ENCODE measurements at places on chromosomes 12 and 14.

DNA sequence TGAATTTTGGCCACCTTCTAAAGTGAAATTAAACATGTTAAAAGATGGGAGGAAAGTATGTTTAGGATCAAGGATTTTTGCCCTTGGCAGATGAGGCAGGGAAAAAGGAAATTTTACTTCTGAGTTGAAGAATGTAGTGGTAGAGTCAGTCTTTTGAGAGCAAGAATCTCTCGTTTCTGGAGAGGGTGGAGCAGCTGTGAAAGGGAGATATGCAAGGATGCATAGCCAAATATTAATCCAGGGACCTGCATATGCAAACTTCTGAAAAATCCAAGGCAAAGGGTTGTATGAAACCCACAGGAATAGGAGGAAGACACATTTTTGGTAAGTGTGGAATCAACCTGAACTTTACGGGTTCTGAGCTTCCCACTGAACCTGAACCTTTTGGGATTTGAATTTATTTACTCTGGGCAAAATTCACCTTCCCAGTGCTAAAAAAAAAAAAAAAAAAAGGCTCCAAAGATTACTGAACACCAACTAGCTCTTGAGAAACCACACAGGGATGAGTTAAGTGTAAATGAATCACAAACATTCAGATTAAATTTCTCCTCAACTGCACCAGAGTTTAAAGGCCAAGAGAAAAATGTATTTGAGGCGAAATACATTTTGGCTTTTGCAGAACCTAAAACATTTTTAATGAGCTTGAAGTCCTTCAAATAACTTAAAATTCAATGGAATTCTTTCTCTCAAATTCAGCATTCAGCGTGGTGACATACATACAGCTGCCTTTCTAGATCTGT is 187.1 kb upstream of the CDKN3 start:
- no peak for DNase-seq

- DNase-seq, result no peak
These were observed 23.3 kb upstream of the RPH3A start for GRCh38 chr12:112768278-112768677.

DNA sequence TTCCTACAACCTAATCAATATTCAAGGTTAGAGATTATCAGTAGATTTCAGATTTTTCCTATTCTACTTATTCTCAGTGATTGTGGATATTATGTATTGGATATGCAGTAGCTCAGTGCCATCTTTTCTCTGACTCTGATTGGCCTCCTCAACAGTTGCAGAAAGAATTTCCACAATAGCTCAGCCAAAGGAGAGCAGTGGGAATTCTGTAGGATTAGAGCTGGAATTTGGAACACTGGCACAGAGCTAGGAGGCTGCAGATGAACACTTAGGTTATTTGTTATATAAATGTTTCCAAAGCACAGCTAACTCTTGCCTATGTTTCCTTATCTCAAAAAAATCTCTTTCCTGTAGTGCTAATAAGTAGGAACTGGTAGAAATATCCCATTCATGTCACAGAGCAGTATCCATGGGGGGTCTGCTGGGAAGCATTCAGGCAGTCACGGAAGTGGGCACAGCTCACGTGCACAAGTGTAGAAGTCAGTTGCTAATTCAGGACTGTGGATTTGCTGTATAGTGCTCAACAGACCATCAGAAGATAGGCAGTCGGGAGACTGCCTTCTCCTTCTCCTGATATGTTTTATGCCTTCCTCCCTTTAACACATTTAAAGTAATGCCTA is 116.2 kb upstream of the TMEM260 start:
- no peak for DNase-seq

- DNase-seq, result no peak
These were observed 1.3 kb upstream of the OR4M1 start for GRCh38 chr14:19771895-19772430.

DNA sequence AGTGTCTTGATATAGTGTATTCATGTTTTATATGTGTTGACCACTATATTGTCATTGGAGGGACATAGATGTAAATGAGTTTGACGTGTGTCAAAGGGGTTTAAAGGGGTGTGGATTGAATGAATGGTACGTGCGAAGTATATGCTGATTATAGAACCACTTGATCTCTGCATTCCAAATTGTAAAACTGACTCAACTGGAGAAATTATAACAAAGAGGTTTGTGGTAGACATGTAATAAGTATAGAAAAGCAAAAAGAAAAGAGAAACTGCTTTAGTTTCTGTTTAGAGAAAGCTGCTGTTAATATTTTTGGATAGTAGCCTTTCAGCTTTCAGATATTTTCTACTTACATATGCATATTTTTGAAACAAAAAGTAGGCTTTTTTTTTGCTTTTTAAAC is 8.9 kb upstream of the MYRFL start:
- no peak for DNase-seq

GRCh38 chr12:79776111-79776510 is 85.3 kb upstream of the PAWR start:
- no peak for DNase-seq

DNA sequence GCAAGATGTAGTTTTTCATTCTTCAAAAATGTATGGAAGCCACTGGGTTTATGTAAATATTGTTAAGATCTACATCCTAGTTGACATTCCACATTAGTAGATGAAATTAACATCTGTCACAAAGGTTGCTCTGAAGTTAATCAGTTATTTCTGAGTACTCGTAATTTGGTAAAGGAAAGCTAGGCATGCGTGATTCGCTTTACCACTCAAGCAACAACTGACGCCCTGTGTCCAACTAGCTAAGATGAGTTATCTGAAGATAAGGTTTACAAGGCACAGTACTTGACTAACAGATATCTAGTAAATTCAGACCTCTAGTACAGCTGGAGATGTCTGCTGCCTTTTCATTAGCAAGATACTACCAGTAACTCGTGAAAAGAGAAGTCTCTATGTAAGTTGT is 14.1 kb downstream of the PRKD1 start:
- DNase-seq, result no peak

GRCh38 chr14:29102266-29102665 is 335.7 kb downstream of the FOXG1 start:
- no peak for DNase-seq

DNA sequence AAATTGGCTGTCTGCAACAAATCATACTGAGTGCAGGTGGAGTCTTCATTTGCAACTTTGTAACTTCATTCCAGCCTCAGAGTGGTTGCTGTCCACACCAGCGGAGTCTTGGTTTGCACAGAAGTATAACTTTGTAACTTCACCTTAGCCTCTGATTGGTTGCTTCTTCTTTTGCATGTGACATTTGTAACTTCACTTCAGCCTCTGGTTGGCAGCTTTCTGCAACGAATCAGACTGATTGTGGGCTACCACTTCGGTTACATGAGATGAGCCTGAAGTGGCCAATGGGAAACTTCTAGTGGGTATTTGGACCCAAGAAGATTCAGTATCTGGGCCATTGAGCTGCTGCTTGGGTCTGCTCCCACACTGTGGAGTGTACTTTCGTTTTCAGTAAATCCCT is 17.8 kb downstream of the RASSF8 start:
- no peak for DNase-seq

DNA sequence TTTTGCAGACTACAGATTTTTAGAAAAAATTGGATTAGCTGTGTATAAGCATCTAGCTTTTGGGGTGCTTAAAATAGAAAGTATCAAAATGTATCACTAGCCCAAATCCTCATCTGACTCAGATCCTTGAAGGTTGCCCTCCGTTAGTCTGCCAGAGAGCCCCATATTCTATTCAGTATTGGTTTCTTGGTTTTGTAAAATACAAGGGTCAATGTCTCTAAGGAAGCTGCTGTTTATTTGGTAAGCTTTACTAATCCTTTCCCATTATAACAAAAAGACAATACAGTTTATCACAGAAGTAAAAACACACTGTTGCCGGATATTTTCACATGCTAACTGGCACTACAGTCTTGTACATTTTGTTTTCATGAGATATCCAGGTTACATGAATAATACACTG is 92.8 kb upstream of the PTHLH start:
- DNase-seq, result no peak

- DNase-seq, result no peak
These were observed 200.3 kb upstream of the NPAS3 start for GRCh38 chr14:32738206-32738871.
